SK-N-SH treated with all-trans-retinoic acid at 6 μM for 48 hours (cell line): ENCODE measurements at places on chromosomes 5 and 9.

- no peak for ATAC-seq
Measured at GRCh38 chr5:73487815-73488214, 10.4 kb upstream of the BTF3 start.

DNA sequence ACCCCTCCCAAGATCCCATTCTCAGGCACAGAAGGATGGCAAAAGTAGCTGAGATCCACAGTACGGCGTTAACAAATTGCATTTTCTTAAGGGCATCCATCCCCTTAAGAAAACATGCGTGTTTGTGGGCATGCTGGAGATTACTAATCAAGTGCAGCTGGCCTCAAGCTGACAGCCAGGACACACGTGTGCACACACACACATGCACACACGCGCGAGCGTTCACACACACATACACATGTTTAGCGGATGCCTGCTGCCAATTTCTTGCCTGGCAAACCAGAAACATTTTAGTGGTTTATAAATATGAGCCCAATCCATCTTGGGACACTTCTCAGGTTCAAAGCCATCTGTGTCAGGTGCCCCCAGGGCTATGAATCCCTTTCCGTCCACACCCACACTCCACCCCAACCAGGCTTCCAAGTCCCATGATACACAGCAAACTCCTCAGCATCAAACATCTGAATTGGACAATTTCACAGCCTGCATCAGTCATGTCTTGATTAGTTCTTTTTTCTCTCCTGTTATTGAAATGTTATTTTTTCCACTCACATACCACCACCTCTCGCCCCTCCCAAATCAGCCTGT is 23.5 kb upstream of the SMIM23 start:
- ATAC-seq: no peak

- ATAC-seq: peak; percentile 51; the same call in 1 of the 3 replicates
Measured at GRCh38 chr5:57082441-57083067, 91.3 kb upstream of the GPBP1 start.

- ATAC-seq: no peak
Measured at GRCh38 chr5:89498699-89499098, 615.7 kb upstream of the MEF2C start.

- no peak for ATAC-seq
Measured at GRCh38 chr5:95709967-95710650, 21.0 kb upstream of the RHOBTB3 start.

DNA sequence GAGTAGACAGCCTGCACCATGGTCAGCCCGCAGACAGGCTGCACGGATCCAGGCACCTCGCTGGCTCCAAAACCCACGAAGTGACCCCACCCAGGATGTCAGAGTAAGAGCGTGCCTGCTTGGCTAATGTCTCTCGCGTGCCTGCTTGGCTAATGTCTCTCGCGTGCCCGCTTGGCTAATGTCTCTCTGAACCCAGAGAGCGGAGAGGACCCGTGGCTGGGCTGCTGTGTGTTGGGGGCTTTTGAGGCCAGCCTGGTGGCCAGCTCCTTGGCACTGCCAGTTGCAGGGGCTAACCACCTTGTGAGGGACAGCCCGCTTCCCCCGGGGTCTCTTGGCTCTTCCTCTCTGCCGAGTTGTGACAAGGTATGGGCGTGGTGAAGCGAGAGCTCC is 8.9 kb upstream of the RXRA start:
- ATAC-seq: peak; percentile 3; the same call in 1 of the 3 replicates

GRCh38 chr9:130947618-130948140 is 8.6 kb upstream of the FIBCD1 start:
- no peak for ATAC-seq

DNA sequence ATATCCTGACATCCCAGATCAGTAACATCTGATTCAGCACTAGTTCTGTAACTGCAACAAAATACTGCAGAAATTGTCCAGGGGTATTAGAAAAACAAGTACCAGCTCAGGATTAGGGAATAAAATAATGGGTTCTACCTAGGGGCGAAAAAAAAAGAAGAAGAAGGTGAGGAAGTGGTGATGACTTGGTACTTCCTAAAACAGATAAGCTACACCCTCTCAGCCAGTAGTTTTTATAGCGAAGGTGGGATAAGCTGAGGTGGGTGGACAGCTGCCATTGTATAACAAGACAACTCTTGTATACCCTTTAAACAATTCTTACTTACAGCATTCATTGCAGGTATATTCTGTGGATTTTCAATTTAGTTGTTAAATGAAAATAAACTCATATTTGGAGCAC is 19.1 kb downstream of the RAPGEF6 start:
- no peak for ATAC-seq

DNA sequence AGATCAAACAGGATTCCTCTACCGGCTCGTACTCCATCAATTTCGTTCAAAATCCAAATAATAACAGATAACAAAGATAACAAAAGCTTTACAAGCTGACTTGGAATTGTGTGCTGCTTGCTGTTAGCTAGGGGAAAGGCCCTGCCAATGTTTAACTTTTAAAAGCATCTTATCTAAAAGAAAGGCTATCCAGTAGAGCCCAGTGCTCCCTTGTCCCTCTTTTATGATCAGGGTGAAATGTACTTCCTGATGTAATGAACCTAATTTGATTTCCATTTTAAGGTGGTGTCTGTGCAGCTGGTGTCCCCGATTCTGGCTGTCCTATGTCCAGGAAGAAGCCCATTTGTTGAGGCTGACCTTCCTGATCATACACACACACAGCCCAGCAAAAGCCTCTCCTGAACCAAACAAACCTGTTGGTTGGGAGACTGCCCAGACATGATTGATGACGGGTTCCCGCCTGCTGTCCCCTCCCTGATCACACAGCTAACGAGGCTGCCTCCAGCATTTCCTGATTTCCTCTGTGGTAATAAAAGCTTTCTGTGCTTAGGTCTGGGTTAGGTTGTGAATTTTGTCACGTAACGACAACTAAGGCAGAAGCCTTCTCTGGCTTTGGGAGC is 54.1 kb downstream of the PWWP2A start:
- no peak for ATAC-seq

GRCh38 chr5:58653521-58653920 is 70.6 kb downstream of the RAB3C start:
- ATAC-seq: no peak

DNA sequence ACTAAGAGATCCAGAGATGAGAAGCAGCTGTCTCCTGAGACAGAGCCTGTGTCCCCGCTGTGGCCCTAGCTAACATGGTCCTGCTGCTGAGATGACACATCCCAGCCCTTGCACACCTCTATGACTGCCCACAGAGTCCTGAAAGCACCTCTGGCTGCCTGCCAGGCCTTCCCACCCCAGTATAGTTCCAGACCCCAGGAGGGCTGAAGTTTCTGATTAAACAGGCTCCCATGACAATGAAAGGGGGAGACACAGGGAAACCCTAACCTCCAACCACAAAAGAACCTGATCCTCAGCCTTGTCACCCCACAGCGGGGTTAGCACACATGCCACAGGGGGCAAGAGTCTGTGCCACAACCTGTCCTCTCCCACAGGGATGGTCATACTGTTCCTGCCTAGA is 15.6 kb downstream of the CIZ1 start:
- peak; percentile 36 for ATAC-seq

- peak; percentile 44; the same call in 2 of the 3 replicates for ATAC-seq
Measured at GRCh38 chr5:96963267-96963666, 27.4 kb downstream of the LNPEP start.

- ATAC-seq: no peak
Measured at GRCh38 chr9:4138781-4139180, 161.1 kb downstream of the GLIS3 start.

DNA sequence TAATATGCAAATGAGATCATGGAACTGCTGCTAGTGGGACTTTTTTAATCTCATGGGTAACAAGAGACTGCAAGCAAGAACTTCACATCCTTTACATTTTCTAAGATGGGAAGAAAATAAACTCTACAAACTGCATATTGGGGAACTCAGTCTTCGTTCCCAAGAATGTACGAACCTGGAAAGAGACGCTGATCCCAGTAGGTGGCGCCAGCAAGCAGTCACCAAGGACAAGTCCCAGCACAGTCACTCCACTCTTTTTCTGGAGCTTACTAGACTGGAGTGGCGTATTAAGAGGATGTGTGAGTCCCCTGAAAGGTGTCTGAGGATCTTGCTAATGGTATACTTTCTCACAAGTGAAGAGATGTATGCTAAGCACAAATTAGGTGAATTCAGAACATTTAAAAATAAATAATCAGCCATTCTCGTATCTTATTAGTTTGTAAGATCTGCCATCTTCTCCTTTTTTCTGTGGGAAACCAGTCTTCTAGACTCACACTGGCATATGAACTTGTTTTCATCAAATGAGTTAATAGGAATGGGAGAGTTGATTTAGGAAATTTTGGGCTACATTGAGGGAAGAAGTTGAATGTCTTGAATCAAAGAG is 16.0 kb upstream of the PUM3 start:
- peak; percentile 87 for ATAC-seq
